ENCODE measurements at places on chromosomes 16 and 17. TPM values are rescaled to one million over a fixed set of nuclear protein-coding genes. Genes with fewer than 3 reads are reported as not detected.

Gene CDH3
- total RNA-seq, result not detected

Gene BEAN1
- not detected for total RNA-seq

- DNase-seq, result no peak
These were observed 41.5 kb upstream of the MRTFB start for GRCh38 chr16:14029658-14030057.

DNA sequence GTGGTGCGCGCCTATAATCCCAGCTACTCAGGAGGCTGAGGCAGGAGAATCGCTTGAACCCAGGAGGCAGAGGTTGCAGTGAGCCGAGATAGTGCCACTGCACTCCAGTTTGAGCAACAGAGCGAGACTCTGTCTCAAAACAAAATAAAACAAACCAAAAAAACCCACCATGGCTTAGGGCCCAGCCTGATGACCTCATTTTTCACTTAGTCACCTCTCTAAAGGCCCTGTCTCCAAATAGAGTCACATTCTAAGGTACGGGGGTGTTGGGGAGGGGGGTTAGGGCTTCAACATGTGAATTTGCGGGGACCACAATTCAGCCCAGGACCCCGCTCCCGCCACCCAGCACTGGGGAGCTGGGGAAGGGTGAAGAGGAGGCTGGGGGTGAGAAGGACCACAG is 1.4 kb upstream of the STH start:
- DNase-seq, result no peak
